T follicular helper cell (primary cell): ENCODE measurements at places on chromosomes 11 and 22.

DNA sequence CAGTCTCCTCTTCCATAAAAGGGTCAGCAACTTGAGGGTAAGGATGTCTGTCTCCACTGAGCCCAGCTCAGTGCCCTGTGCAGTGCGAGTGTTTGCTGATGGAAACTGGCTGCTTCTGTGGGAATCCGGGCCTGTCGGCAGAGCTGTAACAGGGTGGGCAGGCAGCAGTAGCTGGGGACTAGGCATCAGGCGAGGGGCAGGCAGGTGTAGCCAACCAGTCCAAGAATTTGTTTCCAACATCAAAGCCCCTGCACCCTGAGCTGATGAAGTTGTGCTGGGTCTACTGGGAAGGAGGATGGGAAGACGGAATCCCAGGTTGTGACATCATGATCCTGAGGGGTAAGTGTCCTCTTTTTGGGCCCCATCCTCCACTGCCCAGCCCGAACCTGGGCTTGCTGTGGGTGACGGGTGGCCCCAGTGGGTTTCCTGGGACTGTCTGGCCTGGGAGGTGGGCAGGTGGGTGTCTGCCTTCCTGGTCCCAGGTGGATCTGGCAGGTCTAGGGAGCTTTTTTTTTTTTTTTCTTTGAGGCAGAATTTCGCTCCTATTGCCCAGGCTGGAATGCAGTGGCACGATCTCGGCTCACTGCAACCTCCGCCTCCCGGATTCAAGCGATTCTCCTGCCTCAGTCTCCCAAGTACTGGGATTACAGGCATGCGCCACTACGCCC lies 11.0 kb downstream of the SLC29A2 start:
- DNase-seq = no peak

GRCh38 chr22:19610518-19611253 lies 86.5 kb upstream of the CLDN5 start:
- no peak for DNase-seq

DNA sequence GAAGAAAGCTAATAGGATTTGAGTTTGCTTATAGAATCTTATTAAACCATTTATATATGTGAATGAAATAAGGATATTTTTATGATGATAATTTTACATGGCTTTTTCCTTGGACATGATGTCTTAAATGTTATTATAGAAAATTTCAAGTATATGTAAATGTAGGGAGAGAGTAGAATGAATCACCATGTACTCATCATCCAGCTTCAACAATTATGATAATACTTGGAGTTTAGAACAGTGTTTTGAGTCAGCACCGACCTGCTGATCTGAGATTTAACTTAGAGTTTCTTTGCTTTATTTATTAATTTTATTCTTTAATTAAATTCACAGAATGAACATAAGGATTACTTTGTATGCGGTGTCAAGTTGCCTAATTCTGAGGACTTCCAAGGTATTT lies 193.5 kb downstream of the UVRAG start:
- DNase-seq = no peak

GRCh38 chr22:44410451-44410991 lies 87.5 kb downstream of the RTL6 start:
- DNase-seq = no peak

GRCh38 chr22:21573750-21574494 lies 6.4 kb downstream of the UBE2L3 start:
- DNase-seq = no peak

DNA sequence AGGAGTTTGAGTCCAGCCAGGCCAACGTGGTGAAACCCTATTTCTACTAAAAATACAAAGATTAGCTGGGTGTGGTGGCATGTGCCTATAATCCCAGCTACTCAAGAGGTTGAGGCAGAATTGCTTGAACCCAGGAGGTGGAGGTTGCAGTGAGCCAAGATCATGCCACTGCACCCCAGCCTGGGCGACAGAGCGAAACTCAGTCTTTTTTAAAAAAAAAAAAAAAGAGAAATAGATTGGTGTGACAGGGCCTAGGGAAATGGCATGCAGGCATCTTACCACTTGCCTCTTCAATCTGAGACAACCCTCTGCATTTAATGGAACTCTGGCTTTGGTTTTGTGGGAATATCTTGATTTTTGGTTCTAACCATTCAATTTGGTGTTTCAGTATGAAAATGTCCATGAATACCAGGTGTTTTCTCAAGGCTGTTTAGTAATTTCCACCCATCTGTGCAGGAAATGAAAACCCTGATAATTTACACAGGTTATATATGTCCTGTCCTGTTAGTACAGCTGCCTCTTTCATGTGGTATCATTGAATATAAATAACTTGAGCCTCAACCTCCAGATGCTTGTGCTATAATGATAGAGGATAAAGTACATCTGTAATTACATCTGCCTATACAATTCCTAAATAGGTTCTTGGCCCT lies 8.4 kb downstream of the XBP1 start:
- no peak for DNase-seq

DNA sequence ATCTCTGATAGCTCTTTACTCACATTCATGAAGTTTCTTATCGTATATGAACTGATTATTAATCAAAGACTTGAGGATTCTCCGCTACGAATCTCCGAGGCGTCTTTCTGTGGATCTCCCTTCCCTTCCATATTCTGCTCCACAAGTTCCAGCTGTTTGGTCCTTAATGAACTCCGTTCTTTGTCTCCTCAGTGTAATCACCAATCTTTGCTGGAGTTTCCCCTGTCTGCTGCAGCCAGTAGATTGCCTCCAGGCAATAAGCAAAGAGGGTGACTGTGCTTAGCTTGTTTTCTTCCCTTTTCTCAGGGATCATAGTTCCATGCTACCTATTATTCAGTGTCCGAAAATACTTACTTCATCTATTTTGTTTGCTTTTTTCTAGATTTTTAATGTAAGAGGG lies 169.6 kb upstream of the FOLH1 start:
- no peak for DNase-seq

GRCh38 chr11:73263640-73264039 lies 8.5 kb upstream of the P2RY6 start:
- DNase-seq = no peak

DNA sequence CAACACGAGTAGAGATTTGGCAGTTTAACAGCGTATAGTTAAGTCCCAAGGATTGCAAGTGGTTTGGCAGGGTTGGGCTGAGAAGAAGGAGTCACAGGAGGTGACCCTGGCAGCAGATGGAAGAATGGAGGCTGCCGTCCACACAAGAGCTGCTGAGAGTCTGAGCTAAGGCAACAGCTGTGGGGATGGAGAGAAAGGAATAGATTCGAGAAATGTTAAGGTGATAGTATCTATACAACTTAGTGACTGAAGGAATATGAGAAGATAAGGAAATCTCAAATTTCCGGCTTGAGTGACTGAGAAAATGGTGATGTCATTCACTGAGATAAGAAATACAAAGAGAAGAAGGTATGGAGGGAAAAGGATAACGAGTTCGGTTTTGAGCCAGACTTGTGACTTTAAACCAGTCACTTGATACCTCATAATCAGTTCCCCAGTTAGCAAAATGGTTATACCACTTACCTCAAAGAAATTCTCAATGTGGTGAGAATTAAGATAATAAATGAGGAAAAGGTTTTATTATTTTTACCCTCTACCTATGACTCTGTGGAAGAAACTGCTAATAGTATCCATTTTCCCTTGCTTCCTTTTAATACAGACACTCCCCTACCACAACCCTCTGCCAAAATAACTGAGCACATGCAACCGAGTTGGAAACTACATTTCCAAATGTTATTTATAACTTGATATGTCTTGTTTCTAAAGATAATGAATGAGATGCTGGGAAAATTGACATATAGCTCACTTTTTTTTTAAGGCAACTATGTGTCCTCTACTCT lies 30.7 kb downstream of the FAM168A start:
- DNase-seq = no peak

DNA sequence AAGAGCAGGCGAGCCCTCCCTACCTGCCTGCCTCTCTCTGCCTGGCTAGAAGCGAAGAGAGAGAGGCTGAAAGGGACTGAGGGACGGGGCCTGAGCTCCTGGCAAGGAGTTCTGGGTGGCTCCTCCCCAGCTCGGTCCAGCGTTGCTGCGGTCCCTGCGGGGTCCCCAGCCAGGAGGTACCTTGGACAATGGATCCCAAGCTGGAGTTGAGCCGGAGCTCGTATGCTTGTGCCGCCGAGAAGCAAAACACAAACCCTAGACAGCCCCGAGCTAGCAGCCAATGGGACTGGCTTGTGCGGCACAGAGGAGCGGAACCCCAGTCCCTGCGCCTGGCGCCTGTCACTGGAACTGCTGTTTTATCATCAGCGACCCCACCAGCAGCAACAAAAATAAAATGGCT lies 18.3 kb downstream of the SLC25A18 start:
- no peak for DNase-seq

GRCh38 chr22:50225200-50225969 lies 19.4 kb downstream of the TUBGCP6 start:
- no peak for DNase-seq

DNA sequence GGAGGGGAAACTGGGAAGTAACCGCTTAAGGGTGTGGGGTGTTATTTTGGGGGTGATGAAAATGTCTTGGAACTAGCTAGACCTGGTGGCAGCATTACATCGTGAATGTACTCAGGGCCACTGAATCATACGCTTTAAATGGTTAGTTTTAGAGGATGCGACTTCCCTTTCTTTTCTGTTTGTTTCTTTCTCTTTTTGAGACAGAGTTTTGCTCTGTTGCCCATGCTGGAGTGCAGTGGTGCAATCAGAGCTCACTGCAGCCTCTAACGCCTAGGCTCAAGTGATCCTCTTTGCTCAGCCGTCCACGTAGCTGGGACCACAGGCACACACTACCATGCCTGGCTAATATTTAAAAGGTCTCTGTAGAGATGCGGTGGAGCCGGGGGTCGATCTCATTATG lies 5.6 kb upstream of the MIAT start:
- no peak for DNase-seq

DNA sequence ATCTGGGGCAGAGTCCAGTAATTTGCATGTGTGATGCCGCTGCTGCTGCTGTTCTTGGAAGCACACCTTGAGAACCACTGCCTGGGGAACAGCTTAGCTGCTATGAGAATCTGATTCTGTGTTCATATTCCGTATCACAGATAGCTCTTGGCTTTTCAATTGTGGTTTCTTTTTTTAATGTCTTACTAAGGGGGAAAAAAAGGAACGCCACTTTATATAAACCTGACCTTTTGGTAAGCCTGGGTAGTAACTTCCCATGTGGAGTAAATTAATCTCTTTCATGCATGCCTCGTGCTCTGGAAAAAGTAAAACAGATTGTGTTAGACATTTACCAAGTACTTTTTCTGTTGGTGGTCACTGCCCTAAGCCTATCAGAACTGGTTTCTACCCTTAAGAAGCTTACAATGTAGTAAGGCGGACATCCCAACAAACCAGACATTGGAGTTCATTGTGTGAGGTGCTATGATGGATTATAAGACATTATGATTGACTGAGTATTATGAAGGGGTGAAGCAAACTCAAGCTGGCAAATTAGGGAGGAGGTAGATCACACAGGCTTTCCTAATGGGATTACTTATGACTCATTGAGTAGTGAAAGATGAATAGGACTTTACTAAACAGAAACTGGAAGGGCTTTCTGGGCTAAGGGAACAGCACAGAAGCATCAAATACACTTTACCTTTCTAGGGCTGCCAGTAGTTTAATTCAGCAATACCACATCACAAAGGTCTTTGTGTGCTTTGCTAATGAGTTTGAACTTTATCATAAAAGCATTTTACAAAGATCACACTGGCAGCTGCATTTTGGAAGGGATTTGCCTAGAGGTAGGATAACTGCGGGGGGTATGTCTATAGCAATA lies 64.7 kb downstream of the MAML2 start:
- no peak for DNase-seq

DNA sequence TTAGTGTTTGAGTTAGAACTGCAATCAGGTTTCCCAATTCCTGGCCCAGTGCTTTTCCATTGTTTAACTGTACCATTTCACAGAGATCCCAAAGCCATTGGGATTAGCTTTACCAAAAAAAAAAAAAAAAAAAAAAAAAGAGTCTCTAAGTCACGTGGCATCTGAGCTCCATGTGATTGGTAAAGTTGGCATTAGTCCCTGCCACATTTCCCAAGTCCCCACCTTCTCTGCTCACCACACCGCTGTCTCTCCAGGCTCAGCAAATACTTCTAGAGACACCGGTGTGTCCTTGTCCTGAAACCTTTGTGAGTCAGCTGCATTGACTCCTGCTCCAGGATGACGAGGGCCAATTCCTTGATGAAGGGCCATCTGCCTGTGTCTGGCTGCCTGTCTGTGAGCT lies 305.3 kb downstream of the KIRREL3 start:
- DNase-seq = no peak

DNA sequence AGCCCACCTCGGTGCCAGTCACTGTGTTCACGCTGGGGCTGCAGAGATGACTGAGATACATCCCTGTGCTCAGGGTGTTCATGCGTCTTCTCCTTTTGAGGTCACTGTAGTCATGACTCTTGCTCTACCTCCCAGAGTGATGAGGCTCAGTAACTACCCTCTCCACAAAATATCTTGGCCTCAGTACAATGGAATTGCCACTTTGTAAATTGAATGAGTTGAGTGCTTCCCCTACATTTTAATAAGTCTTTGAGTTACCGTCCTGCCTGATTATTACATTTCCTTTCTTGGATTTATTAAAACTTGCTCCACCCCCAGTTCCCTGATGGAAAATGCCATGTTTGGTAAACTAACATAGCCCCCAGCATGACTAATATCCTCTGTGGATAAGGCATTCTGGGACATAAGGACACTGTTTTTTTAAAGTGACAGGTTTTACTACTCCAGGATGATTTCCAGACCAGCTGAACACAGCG lies 15.9 kb downstream of the PRSS23 start:
- no peak for DNase-seq

DNA sequence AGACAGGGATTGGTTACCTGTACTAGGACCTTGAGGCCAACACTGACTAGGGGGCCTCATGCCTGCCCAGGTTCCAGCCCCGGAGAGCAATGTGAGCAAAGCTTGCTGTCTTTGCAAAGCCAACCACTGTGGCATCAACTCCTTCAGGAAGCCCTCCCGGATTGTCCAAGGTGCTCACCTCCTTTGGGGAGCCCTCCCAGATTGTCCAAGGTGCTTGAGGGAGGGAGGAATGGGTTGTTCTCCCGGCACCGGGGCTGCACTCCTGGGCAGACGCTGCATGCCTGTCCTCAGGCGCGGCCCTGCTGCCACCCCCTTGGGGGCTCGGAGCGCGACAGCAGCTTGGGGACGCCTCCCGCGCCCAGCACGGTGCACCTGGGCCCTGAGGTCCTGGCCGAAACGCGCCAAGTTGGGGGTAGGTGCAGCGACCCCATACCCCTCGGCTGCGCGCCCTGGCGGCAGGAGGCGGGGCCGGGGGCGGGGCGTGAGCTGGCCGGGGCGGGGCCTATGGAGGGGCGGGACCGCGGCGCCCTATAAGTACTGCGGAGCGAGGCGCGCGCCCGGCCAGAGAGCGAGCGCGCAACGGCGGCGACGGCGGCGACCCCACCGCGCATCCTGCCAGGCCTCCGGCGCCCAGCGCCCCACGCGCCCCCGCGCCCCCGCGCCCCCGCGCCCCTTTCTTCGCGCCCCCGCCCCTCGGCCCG lies at the start of gene CD81:
Gene CD81 (plus strand): TSS at position 560 of the 701 bp plus-strand sequence. CDS start 240 bp downstream, outside the sequence.
- DNase-seq = peak; percentile 58
